MV-4-11 (cell line): ENCODE measurements at places on chromosomes 7 and 10.

DNA sequence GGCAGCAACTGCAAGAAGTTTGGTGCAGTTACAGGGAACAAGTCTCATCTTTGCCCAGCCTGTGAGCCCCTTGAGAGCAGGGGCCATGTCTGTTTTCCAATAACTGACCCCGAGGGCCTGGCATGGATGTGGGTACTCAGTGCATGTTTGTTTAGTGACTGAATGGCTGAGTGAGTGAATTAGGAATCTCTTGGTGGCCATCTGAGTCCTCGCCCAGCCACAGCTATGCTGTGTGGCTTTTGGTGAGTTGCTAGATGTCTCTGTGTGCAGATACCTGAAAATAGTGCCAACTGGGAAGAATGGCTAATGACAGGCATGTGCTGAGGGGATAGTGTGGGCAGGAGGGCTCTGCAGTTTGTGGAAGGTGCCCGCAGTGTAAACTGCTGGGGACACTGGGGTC, 54.4 kb upstream of the PCBD1 start:
- DNase-seq = no peak

DNA sequence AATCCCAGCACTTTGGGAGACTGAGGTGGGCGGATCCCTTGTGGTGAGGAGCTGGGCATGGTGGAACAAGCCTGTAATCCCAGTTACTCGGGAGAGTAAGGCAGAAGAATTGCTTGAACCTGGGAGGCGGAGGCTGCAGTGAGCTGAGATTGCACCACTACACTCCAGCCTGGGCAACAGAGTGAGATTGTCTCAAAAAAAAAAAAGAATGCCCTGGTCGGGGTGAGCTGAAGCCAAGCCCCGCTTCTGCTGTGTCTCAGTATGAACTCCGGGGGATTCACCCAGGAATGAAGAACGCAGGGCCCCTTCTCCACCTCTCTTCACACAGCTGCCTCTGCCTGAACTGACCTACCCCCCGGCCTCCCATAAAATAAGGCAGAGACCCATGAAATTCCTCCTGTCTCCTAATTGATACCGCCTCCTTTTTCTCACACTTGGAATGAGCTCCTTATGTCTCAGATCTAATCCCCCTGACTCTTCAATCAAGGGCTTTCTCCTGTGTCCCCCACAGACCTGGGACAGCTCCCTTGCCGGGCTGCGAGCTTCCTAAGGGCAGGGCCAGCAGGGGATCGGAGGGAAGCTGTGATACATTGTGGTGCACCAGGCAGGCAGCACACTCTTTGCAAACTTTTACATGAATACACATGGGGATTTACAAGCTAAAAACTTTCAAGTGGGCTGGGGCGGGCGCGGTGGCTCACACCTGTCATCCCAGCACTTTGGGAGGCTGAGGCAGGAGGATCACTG, 911 bp upstream of the ZP3 start:
- DNase-seq = no peak

GRCh38 chr7:147878912-147879661, 711.5 kb upstream of the C7orf33 start:
- DNase-seq = peak; percentile 15

DNA sequence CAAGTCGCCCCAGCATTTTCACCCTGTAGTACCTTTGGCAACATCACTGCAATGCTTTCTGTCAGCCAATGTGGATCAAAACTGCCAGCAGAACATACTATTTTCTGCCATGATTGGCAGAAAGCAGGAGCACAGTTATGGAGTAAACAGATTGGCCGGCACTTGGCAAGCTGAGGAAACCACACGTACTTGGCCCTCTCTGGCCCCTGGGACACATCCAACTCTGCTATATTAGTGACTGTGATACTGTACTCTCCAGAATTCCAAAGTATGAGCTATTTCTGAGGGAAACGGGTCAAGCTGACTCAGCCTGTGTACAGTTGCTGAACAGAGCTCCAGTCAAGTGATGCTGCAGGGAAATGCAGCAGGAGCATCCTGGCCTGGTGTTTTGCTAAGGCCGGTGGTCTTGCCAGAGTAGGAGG, 39.8 kb upstream of the LANCL2 start:
- no peak for DNase-seq

DNA sequence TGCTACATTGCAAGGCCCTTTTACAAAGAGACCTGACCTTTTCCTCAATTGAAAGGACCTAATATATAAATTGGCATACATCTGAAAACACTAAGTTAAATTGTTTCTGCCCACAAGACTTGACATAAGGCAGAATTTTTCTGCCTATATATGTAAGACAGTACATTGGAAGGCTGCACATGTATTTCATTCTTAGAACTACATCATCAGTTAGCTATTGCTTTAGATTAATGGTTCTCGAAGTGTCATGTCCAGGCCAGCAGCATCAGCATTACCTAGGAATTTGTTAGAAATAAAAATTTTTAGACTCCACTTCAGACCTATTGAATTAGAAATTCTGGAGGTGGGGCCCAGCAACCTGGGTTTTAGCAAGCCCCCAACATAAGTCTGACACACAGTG, 373.9 kb downstream of the LRRTM3 start:
- DNase-seq = no peak

DNA sequence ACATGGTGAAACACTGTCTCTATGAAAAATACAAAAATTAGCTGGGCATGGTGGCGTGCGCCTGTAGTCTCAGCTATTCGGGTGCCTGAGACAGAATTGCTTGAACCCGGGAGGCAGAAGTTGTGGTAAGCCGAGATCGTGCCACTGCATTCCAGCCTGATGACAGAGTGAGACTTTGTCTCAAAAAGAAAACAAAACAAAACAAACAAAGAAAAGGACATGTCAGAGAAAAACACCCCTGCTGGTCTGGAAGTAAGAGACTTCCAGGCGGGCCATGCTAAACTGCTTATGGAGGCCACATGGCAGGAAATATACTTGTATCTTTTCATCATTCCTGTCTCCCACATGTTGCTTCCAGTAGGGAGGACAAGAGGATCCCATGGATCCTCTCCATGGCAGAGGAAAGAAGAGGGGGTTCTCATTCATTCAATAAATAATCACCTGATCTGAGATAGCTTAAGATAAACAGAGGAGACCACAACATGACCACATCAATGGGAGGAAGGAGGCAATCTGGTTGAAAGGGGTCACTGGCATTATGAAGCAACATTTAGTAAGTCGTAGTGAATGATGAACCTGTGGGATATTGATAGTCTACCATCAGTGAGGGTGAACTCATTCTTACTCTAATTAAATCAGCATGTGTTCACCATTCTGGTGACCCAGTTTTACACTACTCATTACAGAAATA, 60.5 kb upstream of the ZNF138 start:
- no peak for DNase-seq

- no peak for DNase-seq
Measured at GRCh38 chr10:113504423-113504822, 48.4 kb upstream of the HABP2 start.

DNA sequence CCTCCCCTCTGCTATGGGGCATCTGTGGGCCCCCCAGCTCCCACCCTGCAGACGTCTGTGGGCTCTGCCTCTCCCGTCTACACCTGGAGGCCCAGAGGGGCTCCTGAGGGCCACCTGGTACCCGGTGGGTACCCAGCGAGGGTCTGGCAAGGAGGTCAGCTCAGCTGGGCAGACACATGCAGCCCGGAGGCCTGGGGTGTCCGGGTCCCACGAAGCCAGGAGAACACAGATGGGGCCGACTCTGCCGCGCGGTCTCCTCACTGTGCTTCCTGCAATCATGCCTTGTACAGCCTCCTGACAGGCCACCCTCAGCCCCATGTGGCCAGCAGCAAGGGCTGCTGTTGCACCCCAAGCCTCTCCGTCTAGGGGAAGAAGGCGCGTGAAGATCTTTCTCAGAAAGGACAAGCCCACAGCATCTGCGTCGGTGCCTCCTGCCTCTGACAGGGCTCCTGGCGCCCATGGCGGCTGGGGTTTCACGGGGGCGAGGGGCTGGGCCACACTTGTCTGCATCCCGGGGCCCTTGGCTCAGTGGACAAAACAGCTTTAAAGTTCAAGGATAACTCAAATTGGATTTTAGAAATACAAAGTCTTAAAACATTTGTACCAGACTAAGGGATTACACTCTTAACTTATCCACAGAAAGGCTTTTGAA, 391.3 kb downstream of the DNAJB6 start:
- no peak for DNase-seq

DNA sequence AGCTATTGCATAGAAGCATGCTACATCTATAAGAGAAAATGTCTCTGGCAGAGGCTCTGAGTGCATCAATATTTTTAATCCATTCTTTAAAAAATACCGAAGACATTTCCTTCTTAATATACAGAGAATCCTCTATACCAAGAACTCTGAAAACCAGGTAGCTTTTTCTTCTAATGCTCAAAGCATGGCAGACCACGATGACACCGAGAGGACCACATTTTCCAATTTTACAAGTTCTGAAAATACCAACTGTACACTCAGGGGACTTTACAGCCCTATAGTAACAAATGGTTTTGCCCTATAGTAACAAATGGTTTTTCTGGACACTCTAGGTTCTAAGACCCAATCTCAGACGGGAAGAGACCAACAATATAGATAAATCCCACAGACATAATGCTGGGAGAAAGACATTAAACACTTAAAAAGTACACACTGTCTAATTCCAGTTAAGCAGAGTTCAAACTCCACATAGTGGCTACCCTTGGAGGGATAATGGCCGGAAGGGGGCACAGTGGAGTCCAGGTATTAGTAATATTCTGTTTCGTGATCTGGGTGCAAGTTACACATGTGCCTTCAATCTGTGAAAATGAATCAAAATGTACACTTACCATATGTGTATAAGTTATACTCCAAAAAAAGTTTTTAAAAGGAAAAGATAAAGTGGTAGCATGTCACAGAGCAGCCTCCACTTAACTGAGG, 26.2 kb downstream of the CCDC6 start:
- no peak for DNase-seq

- DNase-seq = no peak
Measured at GRCh38 chr7:153948060-153948459, 104.1 kb upstream of the DPP6 start.

DNA sequence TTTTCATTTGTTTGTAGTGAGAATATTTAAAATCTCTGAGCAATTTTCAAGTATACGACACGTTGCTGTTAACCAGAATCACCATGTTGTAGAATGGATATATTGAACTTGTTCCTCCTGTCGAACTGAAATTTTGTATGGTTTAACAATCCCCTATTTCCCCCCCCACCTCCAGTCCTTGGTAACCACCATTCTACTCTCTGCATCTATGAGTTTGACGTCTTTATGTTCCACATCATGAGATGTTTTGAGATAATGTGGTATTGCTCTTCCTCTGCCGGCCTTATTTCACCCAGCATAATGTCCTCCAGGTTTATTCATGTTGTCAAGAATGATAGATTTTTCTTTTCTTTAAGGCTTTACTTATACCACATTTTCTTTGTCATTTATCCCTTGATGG, 17.4 kb upstream of the PRKCQ start:
- no peak for DNase-seq

DNA sequence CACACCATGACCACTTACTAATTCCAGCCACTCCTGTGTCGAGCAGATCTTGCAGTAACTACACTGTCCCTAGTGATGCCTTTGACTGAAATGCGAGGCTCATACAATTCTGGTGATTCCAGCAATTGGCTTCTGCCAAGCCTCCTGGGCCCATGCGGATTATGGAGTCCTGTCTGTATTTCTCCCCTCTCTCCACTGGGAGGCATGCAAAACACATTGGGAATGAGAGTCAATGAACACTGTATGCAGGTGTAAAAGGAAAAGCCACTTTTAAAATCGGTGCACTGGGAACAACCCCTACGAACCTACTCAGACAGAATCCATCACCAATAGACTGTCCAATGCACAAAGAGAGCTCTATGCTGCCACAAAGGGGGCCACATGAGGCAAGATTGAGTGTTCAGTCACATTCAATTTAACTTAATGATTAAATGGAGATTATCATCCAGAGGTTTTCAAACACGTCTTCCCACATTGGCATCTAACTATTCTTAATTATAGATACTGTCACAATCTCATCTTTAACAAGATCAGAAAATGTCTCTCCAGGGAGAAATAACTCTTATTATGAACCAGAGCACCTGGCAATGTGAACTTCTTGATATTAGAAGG, 550.6 kb downstream of the GLRX3 start:
- DNase-seq = no peak

DNA sequence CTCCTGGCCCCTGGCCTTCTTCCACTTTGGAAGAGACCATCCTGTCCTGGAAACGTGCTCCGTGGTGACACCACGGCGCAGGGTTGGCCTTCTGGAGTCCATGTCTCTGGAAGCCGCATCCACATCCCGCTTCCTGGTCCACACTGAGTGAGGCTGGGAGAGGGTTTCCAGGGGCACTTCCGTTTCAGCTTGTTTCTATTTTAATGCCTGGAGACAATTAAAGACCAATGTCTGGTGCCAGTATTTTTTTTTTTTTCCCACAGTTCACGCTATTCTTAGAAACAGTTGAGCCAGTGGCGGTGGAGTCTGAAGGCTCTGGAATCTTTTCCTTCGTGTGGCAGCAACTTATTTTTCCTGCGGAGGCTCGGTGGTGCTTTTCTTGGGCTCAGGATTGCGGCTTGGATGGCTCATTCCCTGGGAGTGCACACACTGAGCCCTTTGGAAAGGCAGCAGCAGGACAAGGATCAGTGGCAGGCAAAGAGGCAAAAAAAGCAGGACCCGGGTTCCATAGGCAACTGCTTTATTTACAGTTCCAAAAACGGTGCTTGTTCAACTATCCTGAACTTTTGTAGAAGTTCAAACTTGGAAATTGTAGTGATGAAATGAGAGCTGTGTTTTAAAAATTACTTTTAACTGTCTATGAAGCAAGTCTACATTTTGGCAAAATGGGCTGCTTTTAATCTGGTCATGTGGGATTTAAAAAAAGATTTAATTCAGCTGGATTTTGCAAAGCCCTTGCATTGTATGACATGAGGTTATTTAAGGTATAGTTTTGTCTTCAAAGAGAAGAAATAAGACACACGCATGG, 202.8 kb downstream of the BAMBI start:
- no peak for DNase-seq

GRCh38 chr7:27083646-27084045, 12.2 kb downstream of the HOXA1 start:
- no peak for DNase-seq

DNA sequence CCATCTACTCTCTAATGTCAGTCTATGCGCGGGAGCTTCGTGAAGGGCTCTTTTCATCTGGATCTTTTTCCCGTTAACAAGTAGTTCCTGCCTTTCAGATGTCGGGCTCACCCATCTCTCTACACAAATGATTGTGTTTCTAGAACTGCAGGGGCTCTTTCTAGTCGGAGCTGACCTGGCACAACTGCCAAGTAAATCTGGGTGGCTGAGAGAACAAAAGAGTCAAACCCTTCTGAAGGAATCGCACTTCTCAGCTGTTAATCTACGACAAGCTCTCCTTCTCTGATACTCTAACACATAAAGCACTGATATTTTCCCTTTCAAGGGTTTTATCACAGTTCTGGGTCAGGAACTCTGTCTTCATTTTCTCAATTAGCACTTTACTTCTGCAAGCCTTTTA, 144.7 kb downstream of the NRP1 start:
- no peak for DNase-seq
